ENCODE measurements at places on chromosomes 16 and 17.
A peak's percentile ranks its signal among the peaks of the same experiment; 100 is the strongest.

DNA sequence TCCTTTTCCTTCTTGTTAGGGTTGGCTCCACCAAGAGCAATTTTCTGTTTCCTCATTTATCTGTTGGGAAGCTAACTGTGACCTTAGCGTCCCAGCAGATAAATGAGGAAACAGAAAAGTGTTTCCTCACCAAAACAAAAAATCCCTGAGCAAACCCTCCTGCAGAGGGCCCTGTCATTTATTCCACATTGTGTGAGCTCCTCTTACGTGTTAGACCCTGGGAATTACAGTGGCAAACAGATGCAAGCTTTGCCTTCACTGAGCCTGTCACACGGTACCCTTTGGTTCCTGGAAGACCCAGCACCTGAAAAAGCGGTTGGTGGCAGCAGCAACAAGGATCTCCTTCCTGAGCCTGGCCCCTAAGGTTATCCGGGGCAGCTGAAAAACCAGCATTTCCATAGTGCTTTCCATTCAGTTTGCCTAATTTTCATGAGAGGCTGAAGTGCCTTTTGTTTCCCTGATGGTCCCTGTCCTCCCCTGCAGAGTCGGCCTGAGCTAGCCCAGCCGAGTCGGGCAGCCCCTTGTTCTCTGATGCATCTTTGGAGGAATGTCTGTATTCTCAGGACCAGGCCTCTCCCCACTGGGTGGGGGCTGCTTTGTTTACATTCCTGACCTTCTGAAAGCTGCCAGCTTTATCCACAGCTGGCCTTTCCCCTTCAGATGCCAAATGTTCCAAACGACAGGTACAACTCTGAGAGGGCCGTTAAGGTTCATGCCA lies 34.7 kb downstream of the YPEL2 start:
- H3K4me1 ChIP-seq: peaks cover 35% of the 10 kb centered on the region
- peak overlapping the region; percentile 84 for H3K27ac ChIP-seq
- no peak overlapping the region for H3K4me3 ChIP-seq
- no peaks in the 10 kb centered on the region for H3K36me3 ChIP-seq

DNA sequence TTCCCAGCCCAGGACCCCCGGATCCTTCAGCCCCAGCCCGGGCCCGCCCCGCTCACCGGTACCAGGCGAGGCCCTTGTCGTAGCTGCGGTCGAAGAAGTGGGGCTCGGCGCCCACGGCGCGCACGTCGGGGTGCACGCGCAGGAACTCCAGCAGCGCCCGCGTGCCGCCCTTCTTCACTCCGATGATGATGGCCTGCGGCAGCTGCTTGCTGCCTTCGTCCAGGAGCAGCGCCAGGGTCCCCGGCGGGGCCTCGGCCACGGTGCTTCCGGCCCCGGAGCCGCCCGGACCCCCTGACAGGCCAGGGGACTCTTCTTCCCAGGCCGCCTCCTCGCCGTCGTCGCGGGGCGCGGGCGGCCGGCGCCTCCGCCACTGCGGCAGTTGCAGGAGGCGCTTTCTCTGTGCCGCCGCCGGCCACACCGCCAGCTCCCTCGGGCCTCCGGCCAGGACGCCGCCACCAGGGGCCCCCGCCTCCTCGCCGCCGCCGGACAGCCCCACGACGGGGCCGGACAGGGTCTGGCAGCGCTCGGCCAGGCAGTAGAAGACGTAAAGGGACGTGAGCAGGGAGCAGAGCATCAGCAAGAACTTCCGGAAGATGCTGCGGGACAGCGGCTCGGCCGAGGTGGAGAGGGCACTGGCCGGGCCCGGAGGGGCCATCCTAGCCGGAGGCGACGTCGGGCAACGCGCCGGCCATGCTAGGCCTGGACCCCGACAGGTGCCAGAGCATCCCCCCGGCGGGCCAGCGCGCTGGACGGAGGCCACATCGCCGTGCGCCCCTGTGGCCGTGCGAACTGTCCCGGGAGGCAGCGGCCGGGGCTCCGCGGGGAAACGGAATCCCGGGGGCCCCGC lies 1.0 kb downstream of the HS3ST3A1 start:
- peaks cover 3% of the 10 kb centered on the region for H3K27me3 ChIP-seq
- H3K4me1 ChIP-seq: no peaks in the 10 kb centered on the region
- no peaks in the 10 kb centered on the region for H3K36me3 ChIP-seq
- no peak for DNase-seq
- peak overlapping the region; percentile 7 for H3K4me3 ChIP-seq
- no peak overlapping the region for H3K27ac ChIP-seq

DNA sequence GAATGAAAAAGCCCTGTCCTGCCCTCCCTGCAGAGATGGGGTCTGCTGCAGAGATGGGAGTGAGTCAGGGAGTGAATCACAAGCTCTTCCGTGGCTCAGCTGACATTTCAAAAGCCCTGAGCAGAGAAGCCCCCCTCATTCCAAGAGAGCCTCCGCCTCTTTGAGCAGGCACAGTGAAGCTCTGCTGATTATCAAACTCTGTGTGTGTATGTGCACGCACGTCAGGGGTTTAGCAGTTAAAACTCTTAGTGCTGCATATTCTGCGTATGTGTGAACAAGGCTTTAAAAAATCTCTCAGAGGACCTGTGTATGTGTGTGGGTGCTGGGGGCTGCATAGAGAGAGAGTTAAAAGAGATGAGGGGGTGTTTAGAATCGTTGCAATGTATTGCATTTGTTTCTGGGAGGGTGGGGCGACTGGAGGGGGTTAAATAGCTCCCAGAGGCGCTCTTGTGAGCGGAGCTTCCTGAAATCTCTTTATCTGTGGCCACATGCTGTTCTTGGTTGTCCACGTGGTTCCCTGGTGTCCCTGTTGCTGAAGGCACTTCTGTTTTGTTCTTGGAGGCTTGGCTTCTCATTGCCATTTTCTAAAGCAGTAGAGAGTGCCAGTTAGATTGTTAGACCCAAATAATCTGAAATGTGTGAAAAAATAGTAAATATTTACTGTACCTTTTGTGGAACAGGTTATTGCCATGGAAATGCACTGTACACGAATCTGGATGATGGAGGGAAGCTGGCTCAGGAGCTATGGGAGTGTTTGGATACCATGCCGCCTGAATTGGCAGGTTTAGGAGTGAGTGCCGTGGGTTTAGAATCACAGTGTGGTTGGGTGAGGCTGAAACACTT lies 116.6 kb downstream of the PRKCB start:
- no peak overlapping the region for H3K27ac ChIP-seq
- H3K27me3 ChIP-seq: no peaks in the 10 kb centered on the region
- no peaks in the 10 kb centered on the region for H3K36me3 ChIP-seq
- no peak overlapping the region for H3K4me3 ChIP-seq

GRCh38 chr17:78375401-78376151 lies 2.9 kb upstream of the PGS1 start:
- H3K27ac ChIP-seq: peak overlapping the region; percentile 77
- peaks cover 4% of the 10 kb centered on the region for H3K4me1 ChIP-seq
- H3K4me3 ChIP-seq: no peak overlapping the region

DNA sequence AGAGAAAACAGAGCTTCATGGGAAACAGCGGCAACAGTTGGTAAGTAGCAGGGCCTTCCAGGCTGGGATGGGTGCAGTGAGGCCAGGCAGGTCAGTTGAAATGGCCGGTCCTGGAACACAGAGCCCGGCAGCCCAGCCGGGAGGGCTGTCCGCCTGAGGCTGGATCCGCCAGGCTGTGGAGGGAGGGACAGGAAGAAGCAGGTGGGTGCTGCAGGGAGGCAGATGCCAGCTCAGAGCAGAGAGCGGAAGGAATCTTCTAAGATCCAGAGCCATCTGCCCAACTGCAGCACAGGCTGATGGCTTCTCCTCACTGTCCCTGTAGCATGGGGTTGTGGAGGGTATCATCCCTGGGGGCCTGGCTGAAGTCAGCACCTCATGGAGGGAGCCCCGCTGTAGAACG lies 599 bp downstream of the RNF112 start:
- no peak overlapping the region for H3K27ac ChIP-seq
- H3K36me3 ChIP-seq: no peaks in the 10 kb centered on the region
- no peak for DNase-seq
- H3K27me3 ChIP-seq: no peaks in the 10 kb centered on the region
- no peak overlapping the region for H3K4me3 ChIP-seq

DNA sequence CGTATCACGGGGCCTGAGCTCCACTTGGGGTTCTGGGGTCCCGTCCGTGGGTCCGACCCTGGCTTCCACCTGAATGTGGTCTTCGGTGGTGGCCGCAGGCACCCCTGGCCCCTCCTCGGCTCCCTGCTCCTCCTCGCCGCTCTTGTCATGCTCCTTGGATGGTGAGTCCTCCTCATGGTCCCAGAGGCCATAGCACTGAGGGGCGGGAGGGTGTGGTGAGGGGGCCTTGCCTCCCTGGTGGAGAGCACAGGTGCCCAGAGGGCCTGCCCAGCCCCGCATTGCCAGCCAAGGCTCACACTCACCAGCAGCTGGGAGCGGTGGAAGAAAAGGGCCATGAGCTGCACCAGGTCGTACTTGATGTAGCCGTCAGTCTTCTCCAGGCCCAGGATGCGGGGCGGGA lies 14.9 kb downstream of the CTU2 start:
- H3K4me3 ChIP-seq: no peak overlapping the region
- no peaks in the 10 kb centered on the region for H3K27me3 ChIP-seq
- H3K36me3 ChIP-seq: peaks cover 12% of the 10 kb centered on the region
- H3K27ac ChIP-seq: no peak overlapping the region
- no peaks in the 10 kb centered on the region for H3K4me1 ChIP-seq

GRCh38 chr17:33523577-33523981 lies 230.5 kb upstream of the ASIC2 start:
- peaks cover 38% of the 10 kb centered on the region for H3K4me1 ChIP-seq
- peaks cover 2% of the 10 kb centered on the region for H3K27me3 ChIP-seq
- H3K36me3 ChIP-seq: no peaks in the 10 kb centered on the region
- DNase-seq: no peak

DNA sequence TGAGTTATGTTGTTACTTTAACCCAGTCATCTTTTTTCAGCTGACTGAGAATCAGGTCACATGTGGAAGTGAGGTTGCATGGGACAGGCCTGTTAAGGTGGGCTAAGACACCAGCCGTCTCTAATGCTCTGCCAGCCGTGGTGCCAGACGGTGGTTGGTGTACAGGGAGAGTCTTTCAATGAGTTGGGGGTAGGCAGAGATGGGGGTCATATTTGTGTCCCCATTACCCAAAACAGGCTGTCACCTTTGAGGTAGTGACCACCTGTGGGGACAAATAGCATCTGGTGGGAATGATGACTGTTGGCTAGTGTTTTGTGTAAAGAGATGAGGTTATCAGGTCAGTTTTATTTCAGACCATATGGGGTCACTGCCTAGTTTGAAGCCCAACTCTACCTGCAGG lies 1.8 kb downstream of the RPL38 start:
- H3K4me3 ChIP-seq: peak overlapping the region; percentile 97
- H3K27me3 ChIP-seq: peaks cover 11% of the 10 kb centered on the region
- no peaks in the 10 kb centered on the region for H3K4me1 ChIP-seq

All from small intestine (tissue), 16 donors.